Fibroblast of villous mesenchyme (primary cell): ENCODE measurements at places on chromosomes 2 and 18. TPM values are rescaled to one million over a fixed set of nuclear protein-coding genes. Genes with fewer than 3 reads are reported as not detected.

GRCh38 chr2:39326644-39327043 is 82.9 kb upstream of the CDKL4 start:
- DNase-seq = no peak

- no peak for DNase-seq
These were observed 71.8 kb upstream of the DAPL1 start for GRCh38 chr2:158723181-158723838.

GRCh38 chr2:166091439-166091838 is 36.4 kb downstream of the SCN1A start:
- DNase-seq = no peak

GRCh38 chr18:42446195-42446594 is 491.2 kb downstream of the PIK3C3 start:
- peak; percentile 79 for DNase-seq

The DYNAP gene
- not detected in 2 replicates for total RNA-seq

DNA sequence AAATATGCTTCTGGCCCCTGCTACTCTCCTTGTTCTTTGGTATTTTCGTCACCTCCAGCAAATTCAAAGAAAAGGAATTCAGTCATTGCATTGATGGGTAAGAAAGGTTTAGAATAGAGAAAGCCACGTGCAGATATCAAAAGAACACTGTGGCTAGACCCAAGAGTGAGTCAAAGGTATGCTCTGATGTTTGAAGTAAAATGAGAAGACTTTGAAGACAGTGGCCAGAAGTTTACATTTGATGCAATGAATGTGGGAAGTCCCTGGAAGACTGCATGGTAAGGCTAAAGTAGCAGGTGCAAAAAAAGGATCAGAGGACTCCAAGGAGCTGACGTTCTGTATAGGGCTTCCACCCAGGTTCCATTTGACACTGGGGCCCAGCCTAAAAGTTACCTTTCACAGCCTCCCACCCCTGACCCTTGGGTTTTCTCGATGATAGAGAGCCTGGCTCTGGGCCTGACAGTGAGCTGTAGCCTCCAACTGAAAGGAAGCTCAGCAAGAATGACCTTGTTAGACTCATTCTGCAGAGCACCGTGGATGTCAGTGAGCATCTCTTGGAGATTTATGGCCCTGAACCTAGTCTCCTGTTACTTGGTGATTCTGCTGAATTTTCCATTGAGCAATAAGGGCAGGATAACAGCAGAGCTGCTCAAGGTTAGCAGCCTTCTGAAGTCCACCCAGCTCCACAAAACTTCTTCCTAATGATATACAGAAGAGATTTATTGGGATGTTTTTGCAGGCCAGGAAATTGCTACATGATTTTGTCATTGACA is 223.7 kb upstream of the RBBP8 start:
- peak; percentile 80 for DNase-seq

- DNase-seq = peak; percentile 90
These were observed at the start of gene ARHGAP28 for GRCh38 chr18:6729247-6730091. ARHGAP28 (plus strand) TSS chr18:6729716; CDS start chr18:6729822, 106 bp downstream.

The DSC1 gene
- not detected in 2 replicates for total RNA-seq

DNA sequence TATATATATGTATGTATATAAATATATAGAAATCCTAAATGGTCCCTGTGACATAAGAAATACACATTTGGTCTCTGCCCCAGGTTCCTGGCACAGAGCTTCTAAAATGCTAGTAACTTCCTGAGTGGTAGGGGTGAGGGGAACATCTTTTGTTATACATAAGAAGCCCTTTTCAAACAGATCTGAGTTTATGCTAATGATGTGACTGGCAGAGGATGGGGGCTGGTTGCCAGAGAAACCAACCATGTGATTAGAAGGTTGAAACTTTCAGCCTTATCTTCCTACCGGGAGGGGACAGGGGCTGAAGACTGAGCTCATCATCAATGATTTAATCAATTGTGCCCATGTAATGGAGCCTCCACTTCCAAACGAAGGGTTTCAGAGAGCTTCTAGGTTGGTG is 16.3 kb downstream of the MFSD2B start:
- no peak for DNase-seq

DNA sequence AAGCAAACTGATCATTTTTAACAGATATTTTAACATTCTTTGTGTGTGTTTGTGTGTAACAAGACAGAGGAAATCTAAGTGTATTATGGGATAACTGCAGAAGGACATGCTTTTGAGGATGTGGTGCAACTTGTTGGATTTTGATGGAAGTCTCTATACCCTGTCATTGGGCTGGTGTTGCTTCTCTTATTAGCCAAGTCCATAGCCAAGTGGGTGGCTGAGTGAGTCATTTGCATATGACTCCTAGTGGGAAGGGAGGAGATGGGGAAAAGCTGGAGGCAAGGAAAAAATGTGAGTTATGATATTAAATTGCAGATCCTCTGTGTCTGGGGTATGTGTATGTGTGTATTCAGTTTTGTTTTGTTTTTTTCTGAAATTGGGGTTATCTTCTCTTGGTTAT is 879.9 kb downstream of the DCC start:
- no peak for DNase-seq

GRCh38 chr2:192069417-192069816 is 125.3 kb downstream of the TMEFF2 start:
- DNase-seq = no peak

GRCh38 chr2:51505533-51505932 is 473.6 kb upstream of the NRXN1 start:
- no peak for DNase-seq

DNA sequence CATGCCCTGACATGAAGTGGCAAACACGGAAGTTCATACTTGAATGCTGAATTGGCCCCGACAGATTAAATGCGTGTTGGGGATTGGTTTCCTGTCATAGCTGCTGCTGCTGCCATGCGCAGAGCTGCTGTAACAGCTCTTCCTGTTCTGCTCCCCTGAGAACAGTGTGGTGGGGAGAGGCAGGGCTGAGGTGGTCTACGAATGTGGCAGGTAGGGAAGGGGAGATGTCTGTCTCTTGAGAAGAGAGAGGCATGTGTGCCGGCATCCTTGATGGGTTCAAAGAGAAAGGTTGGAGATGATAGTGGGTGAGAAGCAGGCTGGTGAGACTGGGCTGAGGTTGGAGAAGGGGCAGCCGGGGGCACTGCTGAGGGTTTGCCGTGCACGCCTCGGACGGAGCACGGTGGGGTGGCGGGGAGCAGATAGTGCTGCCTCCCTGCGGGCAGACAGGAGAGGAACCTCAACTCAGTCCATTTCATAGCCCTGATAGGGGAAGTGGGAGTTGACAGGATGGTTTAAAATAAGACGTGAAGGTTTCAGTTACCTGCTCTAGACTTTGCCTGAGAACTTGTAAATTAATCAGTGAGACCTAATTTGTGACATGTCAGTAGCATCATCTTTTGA is 46.1 kb downstream of the TMEM185B start:
- DNase-seq = no peak

DNA sequence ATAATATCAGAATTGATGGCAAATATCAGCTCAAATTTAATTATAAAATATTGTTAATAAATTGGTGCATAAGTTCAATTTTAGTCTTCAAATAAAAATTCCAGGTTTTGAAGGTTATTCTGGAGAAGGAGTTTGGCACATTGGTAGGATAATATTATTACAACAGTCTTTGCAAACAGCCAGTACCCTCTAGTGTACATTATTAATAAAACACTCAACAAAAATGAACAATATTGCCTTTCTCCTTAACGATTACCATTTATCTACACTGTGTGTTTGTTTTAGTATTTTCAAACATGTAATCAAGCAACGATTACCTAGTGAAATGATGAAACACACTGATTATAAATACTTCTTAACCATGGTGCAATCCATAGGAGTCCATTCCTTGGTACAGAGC is 334.0 kb upstream of the FSIP2 start:
- DNase-seq = no peak

The PLCL1 gene
- total RNA-seq = 0.43 and 0.64 TPM in 2 replicates

The AP1S3 gene
- 4.7 and 5.8 TPM in 2 replicates for total RNA-seq

GRCh38 chr18:79227621-79228020 is 158.4 kb downstream of the ATP9B start:
- no peak for DNase-seq

DNA sequence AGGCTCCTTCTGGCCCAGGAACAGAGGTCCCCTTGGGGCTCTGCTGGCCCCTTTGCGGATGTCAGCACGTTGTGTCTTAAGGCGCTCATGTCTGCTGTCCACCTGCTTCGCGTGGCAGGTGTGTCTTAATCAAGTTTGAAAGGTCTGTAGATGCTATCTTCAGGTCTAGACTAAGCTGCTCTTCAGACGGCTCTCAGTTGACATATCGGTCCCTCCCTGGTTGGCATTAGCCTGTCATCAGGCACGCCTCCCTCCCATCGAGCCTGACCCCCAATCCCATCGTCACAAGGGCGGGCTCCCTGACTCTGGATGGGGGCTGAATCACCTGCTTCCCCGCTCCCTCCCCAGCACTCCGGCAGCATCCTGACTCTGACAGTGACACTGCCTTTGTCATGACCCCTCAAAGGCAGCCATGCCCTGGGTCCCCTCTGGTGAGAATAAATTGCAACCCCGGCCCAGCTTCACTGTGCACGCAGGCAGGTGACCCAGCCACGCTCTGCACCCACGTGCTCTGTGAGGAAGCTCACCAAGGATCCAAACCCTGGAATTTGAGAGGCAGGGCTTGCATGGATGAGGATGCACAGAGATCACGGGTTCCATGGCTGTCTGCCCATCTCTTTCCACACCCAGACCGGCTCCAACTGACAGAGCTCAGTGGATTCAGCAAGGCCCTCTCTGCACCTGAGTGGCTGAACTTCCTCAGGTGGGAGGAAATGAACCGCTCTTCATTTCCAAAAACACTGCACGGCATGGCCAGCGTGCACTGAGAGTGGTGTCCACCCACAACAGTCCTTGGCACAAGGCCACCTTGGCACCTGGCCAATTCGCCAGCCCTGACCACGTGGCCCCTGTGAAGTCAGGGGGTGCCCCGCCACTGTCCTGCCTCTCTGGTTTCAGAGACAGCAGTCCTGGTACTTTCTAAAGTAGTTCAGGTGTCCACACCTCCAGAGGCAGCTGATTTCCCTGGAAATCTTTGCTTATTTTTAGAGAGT is 110.2 kb upstream of the GPC1 start:
- peak; percentile 15 for DNase-seq

- DNase-seq = peak; percentile 52
These were observed 3.4 kb downstream of the WDFY1 start for GRCh38 chr2:223941579-223942277.

GRCh38 chr2:121436918-121437317 is 93.8 kb upstream of the RNU4ATAC start:
- DNase-seq = no peak

The COL4A3 gene
- total RNA-seq = under 0.01 TPM in 2 replicates

The SP140L gene
- 12.6 and 16.8 TPM in 2 replicates for total RNA-seq

DNA sequence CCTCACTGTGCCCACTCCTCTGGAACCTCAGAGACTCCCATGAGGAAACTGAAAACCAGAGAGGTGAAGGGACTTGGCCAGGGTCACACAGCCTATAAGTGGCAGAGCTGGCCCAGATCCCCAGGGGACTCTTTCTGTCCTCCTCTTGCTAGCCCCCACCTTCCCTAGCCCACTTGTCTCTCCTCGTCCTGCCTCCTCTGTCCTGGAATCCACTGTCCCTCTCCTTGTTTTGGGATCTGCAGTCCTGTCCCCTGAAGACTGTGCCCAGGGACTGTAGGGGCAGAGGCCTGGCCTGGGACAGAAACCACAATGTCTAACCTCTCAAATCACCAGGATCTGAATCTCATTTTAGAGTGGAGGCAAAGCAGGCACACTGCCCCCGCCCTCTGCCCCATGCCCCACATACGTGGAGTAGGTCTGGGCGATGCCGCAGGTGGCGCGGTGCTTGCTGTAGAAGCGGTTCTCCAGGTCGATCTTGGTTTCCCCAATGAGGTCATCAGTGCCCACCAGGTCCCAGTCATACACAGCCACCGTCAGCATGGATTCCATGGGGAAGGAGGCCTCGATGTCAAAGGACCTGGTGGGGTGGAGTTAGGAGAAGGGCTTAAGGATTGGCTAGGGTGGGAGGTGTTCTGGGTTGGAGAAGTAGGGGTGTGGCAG is 12.5 kb downstream of the OTOF start:
- DNase-seq = no peak

The CYS1 gene
- 1.6 and 2.2 TPM in 2 replicates for total RNA-seq

- DNase-seq = no peak
These were observed 2.6 kb downstream of the SATB2 start for GRCh38 chr2:199455210-199455544.

DNA sequence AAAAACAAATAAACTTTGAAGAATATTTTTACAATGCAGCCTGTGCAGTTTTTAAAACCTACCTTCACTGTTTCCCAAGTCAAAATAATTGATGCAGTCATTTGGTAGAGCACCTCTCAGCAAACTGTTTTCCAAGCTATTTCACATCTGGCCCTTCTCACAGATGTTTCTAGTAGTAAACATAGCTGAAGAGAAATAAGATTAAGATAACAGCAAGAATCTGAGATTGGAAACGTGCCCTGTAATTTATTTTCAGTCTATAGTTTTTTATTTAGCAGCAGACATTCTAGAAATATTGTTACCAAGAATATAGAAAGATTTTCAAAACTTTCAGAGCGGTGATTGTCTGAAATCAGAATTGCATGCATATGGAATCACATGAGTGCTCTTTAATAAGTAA is 440.2 kb downstream of the TRIB2 start:
- no peak for DNase-seq

DNA sequence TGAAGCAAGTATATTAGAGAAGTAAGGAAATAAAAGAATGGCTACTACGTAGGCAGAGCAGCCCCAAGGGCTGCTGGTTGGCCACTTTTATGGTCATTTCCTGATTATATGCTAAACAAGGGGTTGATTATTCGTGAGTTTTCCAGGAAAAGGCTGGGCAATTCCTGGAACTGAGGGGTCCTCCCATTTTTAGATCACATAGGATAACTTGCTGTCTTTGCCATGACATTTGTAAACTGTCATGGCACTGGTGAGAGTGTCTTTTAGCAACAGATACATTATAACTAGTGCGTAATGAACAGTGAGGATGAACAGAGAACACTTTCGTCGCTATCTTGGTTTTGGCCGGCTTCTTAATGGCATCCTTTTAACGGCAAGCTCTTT is 2.6 kb upstream of the UBE2F start:
- DNase-seq = no peak

DNA sequence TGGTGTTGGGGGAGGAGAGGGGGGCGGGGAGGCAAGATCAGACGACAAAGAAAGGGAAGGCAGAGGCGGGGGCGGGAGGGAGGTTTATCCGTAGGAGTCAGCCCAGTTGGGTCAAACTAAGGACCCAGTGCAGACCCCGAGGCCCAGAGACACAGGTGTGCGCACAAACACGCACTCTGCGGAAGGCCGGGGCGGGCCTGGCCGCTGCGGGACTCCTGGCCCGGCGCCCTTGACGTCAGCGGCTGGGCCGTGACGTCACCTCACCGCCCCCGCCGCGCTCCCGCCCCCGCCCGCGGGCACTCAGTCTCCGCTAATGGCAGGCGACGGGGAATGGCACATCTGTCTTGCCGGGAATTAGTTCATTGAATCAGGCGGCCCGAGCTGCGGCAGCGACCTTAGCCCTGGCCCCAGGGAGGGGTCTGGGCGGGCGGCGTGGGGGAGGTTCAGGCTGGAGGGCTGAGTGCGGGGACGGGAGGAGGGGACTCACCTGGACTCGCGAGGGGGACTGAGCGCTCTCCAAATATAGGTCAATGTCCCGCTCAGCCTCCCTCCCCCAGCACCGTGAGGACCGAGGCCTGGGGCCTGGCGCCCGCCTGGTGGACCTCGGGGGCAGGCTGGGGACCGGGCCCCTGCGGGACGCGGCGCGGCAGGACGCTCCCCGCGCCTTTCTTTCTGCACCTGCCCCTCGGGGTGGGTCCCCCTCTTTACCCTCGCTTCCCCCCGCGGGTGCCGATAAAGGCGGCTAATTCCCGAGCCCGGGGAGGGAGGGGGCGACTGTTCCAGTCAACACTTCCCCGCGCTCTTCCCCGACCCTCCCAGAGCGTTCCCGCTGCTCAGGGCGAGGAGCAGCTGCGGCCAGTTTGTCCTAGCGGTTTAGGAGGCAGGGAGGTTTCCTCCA is 15.5 kb upstream of the ECEL1 start:
- peak; percentile 29 for DNase-seq

The EPG5 gene
- total RNA-seq = 45.1 and 161 TPM in 2 replicates

The DPYSL5 gene
- total RNA-seq = not detected in 2 replicates

The COL5A2 gene
- total RNA-seq = 693 and 717 TPM in 2 replicates
